ENCODE measurements at places on chromosomes 1 and 21.

DNA sequence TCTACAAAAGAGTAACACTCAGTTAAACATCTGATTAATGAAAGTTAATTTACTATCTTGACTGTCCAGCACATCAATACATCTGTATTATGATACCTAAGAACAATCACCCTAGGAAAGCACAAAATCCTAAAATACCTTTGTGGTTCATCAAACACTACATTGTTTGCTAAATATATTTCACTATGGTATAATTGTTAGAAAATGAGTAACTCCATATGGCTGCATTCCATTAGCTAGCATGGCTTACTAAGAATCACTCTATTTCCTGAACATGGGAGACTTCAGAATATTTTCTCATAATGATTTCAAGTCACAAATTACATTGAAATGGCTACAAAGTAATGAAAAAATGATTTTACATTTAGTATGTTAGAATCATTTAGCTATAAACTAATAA, 12.5 kb downstream of the TRMT1L start:
- no peak for DNase-seq

DNA sequence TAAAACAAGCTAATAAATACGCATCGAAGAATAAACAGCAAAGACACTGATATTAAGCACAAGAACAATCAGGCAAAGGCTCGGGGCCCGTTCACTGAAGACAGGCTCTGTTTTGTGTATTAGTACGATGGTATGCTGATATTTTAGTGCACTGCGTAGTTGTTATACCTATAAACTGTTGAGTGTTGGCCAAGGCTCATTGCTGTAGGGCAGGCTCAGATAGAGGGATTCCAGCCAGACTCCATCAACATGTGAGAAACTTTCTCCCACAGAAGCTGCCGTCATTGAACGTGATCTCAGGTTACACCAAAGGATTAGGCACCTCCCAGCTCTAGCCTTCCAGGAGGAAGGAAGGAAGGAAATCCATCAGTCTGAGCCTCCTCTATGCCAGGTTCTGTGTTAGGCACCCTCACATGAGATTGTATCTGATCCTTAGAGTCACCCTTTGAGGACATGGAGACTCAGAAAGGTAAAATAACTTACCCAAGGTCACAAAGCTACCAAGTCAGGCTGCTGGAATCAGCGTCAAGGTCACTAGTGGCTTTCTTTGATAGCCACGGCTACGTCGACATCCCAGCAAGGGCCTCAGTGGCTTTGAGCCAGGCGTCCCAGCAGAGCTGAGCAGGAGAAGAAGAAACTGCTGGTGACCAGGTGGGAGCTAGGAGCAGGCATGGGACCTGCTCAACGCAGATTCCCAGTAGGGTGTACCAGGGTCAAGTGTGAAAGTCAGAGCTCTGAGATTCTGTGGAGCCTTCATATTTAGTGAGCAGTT, 14.8 kb downstream of the BCAR3 start:
- DNase-seq, result no peak

- no peak for DNase-seq
Measured at GRCh38 chr1:7422561-7422960, 348.5 kb upstream of the VAMP3 start.

DNA sequence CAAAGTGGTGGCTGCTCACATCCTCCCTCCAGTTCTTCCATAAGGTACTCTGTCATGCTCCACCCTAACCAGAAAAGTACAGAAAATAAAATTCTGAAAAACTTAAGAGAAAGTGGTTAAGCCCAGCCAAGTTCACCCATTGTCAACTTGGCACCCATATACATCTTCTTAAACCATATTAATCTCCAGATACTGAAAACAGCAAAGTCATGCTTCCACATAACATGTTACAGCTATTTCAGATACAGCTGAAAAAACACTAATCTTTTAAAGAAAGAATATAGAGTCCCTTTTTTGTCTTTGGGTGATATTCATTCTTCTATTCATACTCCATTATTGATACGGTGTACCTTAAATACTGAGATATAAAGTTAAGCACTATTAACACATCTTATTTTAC, 577.8 kb downstream of the KCNT2 start:
- no peak for DNase-seq

- no peak for DNase-seq
Measured at GRCh38 chr1:109882288-109883245, 28.1 kb upstream of the CSF1 start.

DNA sequence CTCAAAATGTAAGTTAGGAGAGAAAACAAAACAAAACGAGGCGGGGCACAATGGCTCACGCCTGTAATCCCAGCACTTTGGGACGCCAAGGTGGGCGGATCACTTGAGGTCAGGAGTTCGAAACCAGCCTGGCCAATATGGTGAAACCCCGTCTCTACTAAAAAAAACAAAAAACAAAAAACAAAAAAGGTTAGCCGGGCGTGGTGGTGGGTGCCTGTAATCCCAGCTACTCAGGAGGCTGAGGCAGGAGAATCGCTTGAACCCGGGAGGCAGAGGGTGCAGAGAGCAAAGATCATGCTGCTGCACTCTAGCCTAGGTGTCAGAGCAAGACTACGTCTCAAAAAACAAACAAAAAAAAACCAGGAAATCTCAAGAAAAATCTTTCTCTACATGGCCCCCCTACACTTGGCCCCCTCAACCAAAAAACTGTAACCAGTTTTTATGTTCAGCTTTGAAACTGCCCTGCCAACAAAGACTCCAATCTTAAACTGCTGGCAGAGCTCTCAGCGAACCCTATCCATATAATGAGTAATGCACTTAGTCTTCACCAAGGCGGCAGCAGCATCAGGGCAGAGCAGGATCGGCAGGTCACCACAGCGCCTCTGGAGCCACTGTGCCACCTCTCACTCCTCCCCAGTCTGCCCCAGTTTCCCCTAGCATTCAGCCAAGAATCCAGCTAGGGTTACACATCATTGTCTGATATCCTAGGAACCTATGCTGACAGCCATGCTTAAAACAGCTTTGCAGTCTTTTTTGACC, 71.7 kb downstream of the JAK1 start:
- DNase-seq, result no peak

DNA sequence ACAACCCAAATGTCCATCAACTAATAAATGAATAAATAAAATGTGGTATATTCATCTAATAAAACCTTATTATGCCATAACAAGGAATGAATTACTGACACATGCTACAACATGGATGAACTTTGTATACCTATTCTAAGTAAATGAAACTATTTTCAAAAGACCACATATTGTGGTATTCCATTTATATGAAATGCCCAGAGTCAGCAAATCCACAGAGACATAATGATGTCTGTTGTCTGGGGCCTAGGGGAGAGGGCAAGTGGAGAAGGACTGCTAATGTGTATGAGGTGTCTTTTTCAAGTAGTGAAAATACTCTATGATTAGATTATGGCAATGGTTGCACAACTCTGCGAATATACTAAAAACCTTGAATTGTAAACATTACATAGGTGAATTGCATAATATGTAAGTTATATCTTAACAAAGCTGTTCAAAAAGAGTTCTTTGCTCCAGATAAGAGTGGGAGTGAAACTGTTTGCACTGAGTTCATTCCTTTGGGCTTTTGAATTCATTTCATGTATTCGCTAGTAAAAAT, 464.2 kb downstream of the NUF2 start:
- no peak for DNase-seq

- DNase-seq, result no peak
Measured at GRCh38 chr1:69569175-69569541, 1.4 kb downstream of the LRRC7 start.

- no peak for DNase-seq
Measured at GRCh38 chr1:247966532-247967204, 1.6 kb downstream of the OR2AK2 start.

DNA sequence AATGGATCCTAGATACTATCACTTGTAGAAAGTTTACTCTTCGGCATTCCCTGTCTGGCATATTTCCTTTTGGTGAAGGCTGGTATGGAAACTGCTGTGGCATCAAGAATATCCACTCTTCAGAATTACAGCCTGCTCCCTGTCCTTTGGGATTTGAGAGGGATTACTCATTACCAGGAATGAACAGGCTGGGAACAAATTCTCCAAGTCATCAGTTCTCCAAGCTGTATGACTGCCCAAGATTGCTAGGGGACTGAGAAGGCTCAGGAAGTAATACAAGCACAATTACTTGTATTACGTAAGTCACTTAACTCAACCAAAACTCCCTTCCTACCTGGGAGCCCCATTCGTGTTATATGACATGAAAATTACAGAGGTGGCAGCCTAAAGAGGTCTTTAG, 49.6 kb downstream of the CD58 start:
- DNase-seq, result no peak

DNA sequence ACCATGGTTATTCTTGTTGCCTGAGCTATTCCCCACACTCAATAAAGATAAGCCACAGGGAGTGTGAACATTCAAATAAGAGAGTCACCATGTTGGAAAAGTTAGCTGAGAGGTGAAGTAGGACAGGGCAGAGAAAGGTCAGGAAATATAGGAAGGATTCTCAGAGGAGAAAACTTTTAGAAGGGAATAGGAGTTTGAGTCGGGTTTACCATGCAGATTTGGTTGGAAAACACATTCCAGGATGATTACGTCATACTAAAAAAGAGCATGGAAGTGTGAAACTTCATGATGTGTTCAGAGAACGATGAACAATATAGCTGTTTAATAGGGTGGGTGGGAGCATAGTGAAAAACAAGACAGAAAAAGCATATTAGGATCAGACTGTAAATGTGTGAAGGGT, 1125.3 kb upstream of the ADGRL2 start:
- DNase-seq, result no peak

DNA sequence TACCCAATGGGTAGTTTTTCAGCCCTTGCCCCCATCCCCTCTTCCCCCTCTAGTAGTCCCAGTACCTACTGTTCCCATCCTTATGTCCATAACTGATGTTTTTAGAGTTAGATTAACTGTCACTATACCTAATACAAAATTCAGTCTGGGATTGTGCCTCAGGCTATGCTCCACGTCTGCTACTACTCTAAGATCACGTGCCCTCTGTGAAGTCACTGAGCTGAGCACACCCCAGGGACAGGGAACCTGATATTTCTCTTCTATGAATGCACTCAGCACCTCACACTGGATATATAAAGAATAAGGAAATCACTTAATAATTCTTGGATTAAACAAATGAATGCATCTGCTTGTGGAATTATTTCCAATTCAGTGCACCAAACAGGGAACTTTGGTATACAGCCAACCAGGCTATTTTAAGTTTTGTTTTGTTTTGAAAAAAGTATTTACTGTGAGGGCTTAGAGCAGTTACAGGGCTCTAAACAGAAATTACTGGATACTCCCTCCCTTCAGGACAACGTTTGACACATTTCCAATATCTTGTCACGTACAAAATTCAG, 307.9 kb downstream of the SMYD3 start:
- DNase-seq, result no peak

- DNase-seq, result no peak
Measured at GRCh38 chr21:28308516-28308915, 684.2 kb downstream of the LTN1 start.

DNA sequence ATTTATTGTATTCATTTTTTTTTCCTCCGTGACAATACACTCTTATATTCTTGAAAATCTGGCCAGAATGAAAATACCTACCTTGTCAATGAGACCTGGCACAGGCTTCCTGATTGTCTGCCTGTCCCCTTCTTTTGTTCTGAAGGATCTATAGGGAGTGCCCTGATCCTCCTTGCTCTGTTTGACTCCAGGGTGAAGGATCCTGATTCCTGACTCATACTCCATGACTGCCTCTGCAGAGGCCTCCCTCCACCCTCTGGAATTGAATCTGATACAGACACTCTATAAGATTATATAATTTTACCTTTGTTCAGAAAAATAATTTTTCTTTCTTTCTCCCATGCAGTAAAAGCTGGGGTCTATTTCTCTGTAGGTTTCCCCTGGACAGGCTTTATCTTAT, 116.2 kb downstream of the HMCN1 start:
- no peak for DNase-seq

DNA sequence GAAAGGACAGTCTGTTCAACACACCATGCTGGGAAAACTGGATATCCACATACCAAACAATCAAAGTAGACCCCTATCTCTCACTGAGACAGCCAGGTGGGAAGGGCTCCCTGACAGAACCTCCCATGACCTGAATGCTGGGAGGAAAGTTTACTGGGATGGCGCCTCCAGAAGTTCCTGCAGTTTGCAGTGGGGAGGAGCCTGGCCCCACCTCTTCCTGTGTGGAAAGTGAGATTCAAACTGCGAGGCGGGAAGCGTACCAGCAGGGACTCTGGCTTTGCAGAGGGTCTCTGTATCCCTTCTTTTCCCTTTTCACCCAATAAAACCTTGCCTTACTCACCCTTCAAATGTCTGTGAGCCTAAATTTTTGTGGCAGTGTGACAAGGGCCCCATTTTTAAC, 190.7 kb downstream of the HHIPL2 start:
- no peak for DNase-seq

- no peak for DNase-seq
Measured at GRCh38 chr1:224069138-224069537, 44.8 kb upstream of the FBXO28 start.

DNA sequence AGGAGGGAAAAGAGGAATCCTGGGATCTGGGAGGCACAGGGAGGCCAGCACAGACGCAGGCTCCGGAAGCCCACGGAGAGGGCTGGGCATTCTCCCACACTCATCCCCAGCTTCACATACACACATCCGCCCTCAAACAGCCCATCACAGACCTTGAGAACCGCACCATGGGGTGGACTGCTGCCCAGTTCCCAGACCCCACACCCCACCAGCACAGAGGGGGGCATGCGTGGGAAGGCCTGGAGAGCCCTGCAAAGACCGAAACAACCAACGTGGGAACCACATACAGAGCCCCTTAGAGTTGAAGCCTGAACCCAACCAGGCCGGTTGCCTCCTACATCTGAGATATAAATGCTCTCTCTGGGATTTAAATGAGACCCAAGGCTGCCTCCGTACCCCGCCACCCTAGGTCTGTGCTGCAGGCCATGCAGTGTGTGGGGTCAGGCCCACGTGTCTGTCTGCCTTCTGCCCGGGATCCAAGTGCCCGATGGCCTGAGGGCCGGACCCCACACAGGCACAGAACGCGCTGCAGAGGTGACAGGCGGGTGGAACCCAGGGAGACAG, 126.2 kb upstream of the COL6A1 start:
- DNase-seq, result no peak

- DNase-seq, result no peak
Measured at GRCh38 chr1:98389809-98390208, 271.7 kb upstream of the SNX7 start.

DNA sequence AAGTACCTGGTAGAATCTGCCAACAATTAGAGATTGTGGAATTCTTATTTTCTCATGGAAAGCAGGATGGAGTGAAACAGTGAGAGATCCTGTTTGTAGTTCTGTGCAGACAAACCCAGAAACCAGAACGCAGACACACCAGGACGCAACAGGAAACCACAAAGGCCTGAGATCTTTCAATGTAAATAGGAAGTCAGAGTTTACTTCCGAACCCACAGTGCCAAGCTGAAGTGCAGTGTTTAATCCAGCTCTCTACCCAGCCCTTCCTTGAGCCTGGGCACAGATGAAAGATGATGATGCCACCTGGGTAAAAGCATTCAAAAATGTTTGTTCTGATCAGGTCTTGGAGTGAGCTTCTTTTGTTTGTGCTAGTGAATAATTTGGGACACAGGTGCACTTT, 244.2 kb upstream of the HOOK1 start:
- DNase-seq, result no peak

All from stimulated activated CD4-positive, alpha-beta T cell treated with anti-CD3 and anti-CD28 coated beads, Interleukin-12 subunit alpha, Interleukin-12 subunit beta, amount 100 ng/mL, for 48 hours (primary cell).